Right cardiac atrium (tissue), 5 donors: ENCODE measurements at places on chromosomes 12 and 14. TPM values are rescaled to one million over a fixed set of nuclear protein-coding genes. Genes with fewer than 3 reads are reported as not detected.

Gene KRT3
- not detected for total RNA-seq

DNA sequence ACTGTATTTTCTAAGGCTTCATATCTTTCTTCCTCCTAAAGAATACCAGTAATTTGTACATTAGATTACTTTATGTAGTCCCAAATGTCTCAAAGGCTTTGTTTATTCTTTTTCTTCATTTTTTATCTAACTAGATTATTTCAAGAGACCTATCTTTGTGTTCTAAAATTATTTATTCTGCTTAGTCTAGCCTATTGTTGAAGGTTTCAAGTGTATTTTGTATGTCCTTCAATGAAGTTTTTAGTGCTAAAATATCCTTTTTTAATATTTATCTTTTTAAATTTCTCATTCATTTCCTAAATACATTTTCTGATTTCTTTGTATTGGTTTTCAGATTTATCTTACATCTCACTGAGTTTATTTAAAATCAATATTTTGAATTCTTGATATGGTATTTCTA is 25.8 kb downstream of the OR4N5 start:
- no peak for DNase-seq

DNA sequence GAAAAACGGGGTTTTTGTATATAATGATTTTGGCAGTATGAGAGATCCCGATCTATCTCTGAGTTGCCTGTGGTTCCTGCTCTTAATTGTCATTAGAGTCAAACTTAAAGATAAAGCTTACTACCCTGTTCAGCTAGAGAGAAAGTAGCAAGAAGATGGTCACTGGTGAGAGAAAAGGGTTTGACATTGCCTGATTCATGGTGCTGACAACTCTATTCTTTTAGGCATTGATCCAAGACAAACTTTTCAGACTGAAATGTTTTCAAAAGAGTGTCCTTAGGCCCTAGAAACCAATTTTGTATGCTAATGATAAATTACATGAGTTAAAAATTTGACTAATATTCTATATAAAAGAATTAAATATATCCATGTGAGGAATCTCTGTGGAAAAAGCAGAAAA is 35.1 kb downstream of the PELI2 start:
- DNase-seq, result no peak

Gene SPRYD4
- total RNA-seq, result 3.3 TPM

Gene ERBB3
- total RNA-seq, result 3.2 TPM

GRCh38 chr12:50545213-50545612 is 40.4 kb downstream of the DIP2B start:
- no peak for DNase-seq

Gene HSP90B1
- total RNA-seq, result 423 TPM

DNA sequence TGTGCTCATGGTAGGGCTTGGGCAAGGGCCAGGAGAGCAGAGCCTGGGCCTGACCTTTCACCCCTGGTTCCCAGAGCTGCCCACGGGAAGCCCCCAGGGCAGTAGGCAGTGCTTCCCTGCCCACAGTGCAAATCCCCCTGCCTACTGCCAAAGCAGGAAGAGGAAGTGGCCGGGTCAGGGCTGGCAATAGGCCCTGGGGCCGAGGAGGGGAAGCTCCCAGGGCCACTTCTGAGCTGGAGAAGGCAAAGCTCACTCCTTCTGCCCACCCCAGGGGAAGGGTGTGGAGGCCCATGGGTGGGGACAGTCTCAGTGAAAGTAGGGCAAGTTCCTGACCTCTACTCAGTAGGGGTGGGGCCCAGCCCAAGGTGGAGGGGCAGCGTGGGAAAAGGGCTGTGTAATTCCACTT is 5.4 kb upstream of the NR4A1 start:
- peak; percentile 76 for DNase-seq

Gene TPH2
- not detected for total RNA-seq

Gene FOXG1
- not detected for total RNA-seq

Gene SIX6
- not detected for total RNA-seq

Gene ZNF140
- 10.7 TPM for total RNA-seq

- no peak for DNase-seq
Observed at GRCh38 chr12:108969622-108970021, 51.2 kb downstream of the SVOP start.

Gene MYL2
- 24.0 TPM for total RNA-seq

DNA sequence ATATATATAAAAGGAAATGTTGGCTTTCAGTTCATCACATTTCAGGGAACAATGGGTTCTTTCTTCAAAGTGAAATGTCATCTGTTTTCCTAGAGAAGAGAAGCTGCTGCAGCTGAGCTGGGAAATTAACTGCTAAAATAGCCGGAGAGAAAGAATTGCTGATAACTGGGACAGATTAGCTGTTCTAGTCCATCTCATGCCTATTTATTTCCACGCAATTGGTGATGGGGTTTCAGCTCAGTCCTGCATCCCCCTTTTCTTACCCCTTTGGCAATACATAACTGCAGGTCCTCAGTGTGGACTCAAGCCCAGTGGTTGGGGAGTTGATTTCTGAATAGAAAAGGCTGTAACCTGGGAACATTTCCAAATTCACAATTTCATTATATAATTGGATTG is 436.9 kb upstream of the TMEM132C start:
- no peak for DNase-seq

GRCh38 chr14:61559641-61560201 is 135.6 kb upstream of the HIF1A start:
- peak; percentile 56 for DNase-seq

DNA sequence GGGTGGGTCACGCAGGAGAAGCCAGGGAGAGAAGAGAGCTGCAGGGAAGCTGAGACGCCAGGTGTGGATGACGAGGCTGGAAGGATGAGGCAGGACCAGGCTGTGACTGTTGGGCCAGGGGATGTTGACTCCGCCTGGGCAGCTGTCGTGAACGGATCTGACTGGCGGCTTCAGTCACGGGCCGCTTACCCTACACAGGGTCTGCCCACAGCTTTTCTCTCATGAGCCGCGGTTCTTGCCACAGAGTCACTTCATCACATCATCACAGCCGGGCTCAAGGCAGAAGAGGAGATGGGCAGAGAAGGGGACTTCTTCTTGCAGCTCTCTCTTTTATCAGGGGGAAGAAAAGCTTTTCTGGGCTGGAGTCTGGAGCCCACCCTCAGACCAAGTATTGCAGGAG is 7.7 kb downstream of the CLBA1 start:
- DNase-seq, result no peak

DNA sequence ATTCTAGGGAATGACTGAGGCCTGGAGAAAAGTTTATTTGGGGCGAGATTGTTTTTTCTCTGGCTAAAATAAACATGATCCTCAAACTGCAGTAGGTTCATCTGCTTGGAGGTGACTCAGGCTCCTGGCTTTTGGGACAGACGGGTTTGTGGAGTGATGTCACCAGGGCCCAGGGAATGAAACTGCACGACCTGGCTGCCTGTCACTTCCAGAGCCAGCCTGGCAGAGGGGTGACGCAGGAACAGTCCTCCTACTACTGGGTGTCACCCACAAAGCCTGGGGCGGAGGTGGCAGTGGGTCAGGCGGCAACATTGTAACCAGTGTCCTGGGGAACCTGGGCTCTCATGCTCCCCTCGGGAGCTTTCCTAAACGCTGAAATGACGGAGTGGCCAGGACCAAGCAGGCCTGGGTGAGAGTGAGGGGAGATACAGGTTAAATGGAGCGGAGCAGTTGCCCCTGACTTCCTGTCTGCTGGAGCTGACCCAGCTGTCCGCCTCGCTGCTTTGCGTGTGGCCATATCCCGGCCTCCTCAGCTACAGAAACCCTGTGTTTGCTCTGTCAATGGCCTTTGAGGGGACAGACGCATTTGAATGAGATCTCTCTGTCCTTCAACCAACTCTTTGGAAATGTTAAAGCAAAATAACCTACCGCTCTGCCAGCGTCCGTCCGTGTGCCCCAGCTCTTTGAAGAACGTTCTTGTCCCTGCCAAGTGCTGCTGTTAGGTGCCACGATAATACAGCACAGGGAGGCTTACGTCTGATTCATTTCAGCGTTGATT is 6.5 kb downstream of the HIP1R start:
- DNase-seq, result no peak

GRCh38 chr14:35480119-35480769 is 53.7 kb upstream of the INSM2 start:
- DNase-seq, result no peak

Gene VRTN
- not detected for total RNA-seq

DNA sequence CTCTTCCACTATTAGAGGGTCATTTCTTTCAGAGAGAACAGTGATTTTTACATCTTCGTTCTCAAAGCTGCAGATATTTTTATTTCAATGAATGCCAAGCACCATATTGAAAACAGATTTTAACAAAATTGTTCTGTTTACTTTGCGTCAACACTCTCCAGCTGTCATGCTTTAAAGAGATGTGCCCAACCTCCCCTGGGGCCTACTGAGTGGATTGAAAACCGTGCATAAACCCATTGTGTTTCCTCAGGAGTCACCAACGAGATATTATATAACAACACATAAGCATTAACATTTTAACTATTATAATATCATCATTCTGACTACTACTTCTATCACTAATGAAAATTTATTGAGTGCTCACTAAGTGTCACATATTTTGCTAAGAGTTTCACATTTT is 81.6 kb downstream of the MYF5 start:
- no peak for DNase-seq
